ENCODE measurements at places on chromosomes 3 and 15.

- no peak for DNase-seq
Measured at GRCh38 chr3:127682561-127682960, 9.8 kb downstream of the ABTB1 start.

DNA sequence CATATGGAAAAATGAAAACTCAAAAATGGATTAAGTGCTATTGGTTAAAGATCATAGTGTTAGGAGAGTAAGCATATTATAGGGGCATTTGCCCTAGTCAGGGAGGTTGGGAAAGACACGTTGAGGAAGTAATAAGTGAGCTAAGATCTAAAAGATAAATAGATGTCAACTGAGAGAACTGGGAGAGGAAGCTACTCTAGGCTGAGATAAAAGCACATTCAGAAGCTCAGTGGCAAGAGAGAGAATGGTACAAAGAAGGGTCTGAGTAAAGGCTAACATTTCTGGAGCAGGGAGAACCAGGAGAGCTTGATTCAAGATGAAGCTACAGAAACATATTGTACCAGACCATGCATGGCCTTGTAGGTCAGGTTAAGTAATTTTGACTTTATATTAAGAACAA lies 63.9 kb downstream of the TRPC1 start:
- no peak for DNase-seq

GRCh38 chr3:102353148-102353547 lies 81.7 kb upstream of the ZPLD1 start:
- no peak for DNase-seq

DNA sequence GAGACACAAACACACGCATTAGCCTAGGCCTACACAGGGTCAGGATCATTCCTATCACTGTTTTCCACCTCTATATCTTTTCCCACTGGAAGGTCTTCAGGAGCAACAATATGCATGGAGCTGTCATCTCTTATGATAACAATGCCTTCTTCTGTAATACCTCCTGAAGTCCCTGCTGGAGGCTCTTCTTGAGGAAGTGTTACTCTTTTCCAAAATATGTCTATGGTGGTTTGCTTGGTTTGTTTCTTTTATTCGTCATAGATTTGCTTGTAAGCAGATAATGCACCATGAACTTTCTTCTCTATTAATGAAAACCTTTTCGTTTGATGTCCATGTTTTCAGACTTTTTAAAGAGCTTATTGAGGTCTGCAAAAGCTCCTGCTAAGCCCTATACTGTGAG lies 109.3 kb downstream of the GMPS start:
- no peak for DNase-seq
